Endothelial cell (in vitro differentiated cells): ENCODE measurements at places on chromosomes 2 and 18. TPM values are rescaled to one million over a fixed set of nuclear protein-coding genes. Genes with fewer than 3 reads are reported as not detected.

EMX1 gene
- total RNA-seq, result 3.7 TPM

SLC14A1 gene
- total RNA-seq, result 0.36 TPM

STPG4 gene
- total RNA-seq, result not detected

CHCHD5 gene
- 27.4 TPM for total RNA-seq

CRYGC gene
- total RNA-seq, result not detected

GCG gene
- total RNA-seq, result not detected

GPR17 gene
- 0.15 TPM for total RNA-seq

ANKRD62 gene
- total RNA-seq, result 0.13 TPM

TGFA gene
- total RNA-seq, result 4.7 TPM

DUSP19 gene
- 2.4 TPM for total RNA-seq

UBXN2A gene
- total RNA-seq, result 14.9 TPM

TNFRSF11A gene
- 89.9 TPM for total RNA-seq

C2orf78 gene
- not detected for total RNA-seq

ZSWIM2 gene
- total RNA-seq, result not detected

RAPH1 gene
- 74.1 TPM for total RNA-seq

OTOF gene
- total RNA-seq, result 0.13 TPM

GCKR gene
- 0.59 TPM for total RNA-seq

CNDP1 gene
- total RNA-seq, result not detected

MC2R gene
- not detected for total RNA-seq

CERKL gene
- 0.08 TPM for total RNA-seq

NXPH2 gene
- total RNA-seq, result 3.4 TPM

SERPINB11 gene
- not detected for total RNA-seq

SLC9A2 gene
- total RNA-seq, result 0.05 TPM

SLC66A3 gene
- total RNA-seq, result 12.1 TPM

RAX gene
- total RNA-seq, result not detected

SP110 gene
- 5.3 TPM for total RNA-seq

POLR1B gene
- 22.1 TPM for total RNA-seq

IL1RN gene
- total RNA-seq, result not detected

TUBA4B gene
- total RNA-seq, result not detected

ASTL gene
- not detected for total RNA-seq

TM4SF20 gene
- not detected for total RNA-seq

PELI1 gene
- 46.4 TPM for total RNA-seq

SERPINB13 gene
- not detected for total RNA-seq

TGIF1 gene
- total RNA-seq, result 72.5 TPM

OSBPL1A gene
- 16.4 TPM for total RNA-seq

RUFY4 gene
- total RNA-seq, result not detected

MROH2A gene
- 0.31 TPM for total RNA-seq

IL1RL1 gene
- total RNA-seq, result 0.10 TPM

PLCL1 gene
- 13.6 TPM for total RNA-seq

CDK15 gene
- not detected for total RNA-seq
